AG04449 (cell line): ENCODE measurements at places on chromosomes 13 and 19.

DNA sequence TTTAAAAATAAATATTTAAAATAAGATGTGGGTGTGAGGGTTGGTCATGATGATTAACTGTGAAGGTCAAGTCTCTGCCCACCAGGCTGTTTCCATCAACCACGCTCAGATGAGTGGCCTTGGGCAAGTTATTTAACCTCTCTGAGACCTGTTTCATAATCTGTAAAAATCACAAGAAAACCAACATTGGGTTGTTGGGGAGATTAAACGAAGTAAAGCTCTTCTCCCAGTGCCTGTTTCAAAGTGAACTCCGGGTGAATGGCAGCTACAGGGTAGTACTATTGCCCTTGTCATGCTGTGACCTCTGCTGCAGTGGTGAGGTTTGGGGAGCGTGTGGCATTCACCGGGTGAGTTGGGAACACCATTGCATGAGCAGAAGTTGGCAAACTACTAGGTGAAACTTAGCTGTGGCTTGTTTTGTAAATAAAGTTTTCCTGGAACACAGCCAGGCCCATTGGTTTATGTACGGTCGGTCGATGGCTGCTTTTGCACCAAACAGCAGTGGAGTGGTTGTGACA is 153.2 kb downstream of the USP12 start:
- no peak for DNase-seq

- no peak for DNase-seq
Measured at GRCh38 chr13:26025196-26025595, 26.6 kb downstream of the SHISA2 start.

DNA sequence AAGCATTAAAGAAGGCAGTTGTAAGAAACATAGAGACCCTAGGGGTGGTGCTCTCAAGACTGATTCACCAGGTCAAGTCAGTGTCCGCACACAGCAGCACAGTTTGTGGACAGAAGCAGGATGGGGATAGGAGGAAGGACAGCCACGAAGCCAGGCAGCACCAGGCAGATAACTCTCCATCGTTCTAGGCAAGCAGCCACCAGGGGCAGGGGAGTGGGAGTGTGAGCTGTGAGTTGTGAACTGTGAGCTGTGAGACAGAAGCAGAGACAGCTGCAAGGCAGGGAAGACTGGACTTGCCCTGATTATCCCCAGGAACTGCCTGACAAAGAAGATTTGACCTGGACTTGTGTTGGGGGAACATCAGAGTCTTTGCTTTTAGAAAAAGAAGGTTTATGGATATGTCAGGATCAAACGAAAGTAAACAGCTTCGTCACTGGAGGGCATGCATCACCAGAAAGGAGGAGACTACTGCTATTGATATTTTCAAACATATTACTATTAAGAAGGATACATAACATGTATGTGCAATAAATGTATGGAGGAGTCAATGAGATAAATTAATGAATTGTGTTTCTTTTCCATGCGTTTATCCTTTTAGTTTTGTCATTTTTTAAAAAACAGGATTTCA is 286.1 kb downstream of the IRS2 start:
- DNase-seq = no peak

- no peak for DNase-seq
Measured at GRCh38 chr19:9848060-9848459, 12.9 kb downstream of the PIN1 start.

- DNase-seq = no peak
Measured at GRCh38 chr19:54305141-54305540, 7.8 kb downstream of the LILRA5 start.

GRCh38 chr13:114161644-114162532 is 17.2 kb upstream of the CFAP97D2 start:
- no peak for DNase-seq
